ENCODE measurements at places on chromosomes 1 and 21.

GRCh38 chr1:30895944-30896660 lies 12.5 kb downstream of the SDC3 start:
- DNase-seq, result no peak

- no peak for DNase-seq
Measured at GRCh38 chr1:178706432-178706831, 18.6 kb upstream of the RALGPS2 start.

DNA sequence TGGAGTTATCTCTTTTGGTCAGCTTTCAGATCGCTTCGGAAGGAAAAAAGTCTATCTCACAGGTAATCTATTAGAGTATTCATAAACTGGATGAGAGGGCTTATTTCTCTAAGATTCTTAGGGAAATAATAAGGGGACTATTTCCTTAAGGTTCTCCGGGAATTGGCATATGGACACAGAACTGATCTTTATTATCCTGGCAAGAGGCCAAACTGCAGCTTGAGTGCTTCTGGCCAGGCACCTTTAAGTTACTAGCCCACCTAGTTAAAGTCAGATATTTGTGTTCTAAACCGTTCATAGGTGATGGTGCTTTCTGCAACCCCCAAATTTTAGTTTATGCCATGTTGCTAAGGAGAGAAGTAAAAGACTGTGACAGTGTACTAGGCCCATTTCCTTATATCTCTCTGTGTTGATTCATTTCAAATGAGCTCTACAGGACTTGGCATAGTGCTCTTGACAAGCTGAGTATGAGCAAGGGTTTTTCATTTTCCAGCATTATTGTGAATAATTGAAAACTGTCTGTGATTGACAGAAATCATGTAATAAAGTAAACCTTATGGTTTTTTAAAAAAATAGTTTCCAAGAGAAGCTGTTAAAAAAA lies 43.4 kb downstream of the SLC22A15 start:
- no peak for DNase-seq

DNA sequence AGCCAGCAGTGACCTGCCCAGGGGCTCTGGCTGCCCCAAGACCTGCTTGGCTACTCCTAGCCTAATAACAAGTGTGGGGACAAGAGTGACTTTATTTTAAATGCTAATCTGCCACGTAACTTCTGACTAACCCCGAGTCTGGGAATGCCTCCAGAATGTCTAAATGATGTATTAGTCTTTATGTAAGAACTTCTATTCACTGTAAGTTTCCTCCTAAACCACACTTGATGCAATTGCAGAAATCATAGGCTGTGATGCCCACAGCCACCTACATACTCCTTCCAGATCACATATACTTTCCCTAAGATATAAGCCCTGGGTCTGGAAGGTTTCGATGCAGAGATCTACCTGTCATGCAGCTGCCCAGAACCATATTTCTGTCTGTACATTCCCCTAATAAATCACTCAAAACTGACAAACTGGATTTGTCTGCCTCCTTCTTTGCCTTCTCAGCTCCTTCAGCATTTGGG lies 5.9 kb upstream of the VPS45 start:
- no peak for DNase-seq

- DNase-seq, result no peak
Measured at GRCh38 chr21:34077888-34078287, 4.5 kb downstream of the MRPS6 start.

DNA sequence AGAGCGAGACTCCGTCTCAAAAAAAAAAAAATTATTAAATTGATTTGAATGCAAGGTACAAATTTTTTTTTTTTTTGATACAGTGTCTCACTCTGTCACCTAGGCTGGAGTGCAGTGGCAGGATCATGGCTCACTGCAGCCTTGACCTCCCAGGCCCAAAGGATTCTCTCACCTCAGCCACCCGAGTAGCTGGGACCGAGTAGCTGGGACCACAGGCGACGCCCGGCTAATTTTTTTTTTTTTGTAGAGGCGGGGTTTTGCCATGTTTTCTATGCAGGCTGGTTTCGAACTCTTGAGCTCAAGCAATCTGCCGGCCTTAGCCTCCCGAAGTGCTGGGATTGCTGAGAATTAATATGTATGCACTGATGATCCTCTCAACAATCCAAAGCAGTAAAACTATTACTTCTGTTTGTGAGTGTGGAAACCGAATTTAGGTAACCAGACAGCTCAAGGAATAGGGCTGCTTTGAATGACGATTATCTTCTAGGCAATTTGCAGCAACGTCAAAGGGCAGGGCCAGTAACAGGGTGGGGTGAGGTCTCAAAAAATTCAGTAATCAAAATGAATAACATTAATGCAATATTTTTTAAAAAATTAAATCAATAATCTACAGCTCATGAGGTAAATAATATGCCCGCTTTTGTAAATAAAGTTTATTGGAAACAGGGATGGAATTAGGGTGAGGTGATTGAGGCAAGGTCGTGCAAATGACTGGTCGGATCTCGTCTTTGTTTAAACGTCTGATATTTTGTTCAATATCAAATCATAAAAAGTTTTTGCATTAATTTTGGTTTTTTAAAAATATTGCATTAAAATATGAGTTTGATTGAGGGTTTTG lies 1.2 kb downstream of the CLSPN start:
- DNase-seq, result no peak

DNA sequence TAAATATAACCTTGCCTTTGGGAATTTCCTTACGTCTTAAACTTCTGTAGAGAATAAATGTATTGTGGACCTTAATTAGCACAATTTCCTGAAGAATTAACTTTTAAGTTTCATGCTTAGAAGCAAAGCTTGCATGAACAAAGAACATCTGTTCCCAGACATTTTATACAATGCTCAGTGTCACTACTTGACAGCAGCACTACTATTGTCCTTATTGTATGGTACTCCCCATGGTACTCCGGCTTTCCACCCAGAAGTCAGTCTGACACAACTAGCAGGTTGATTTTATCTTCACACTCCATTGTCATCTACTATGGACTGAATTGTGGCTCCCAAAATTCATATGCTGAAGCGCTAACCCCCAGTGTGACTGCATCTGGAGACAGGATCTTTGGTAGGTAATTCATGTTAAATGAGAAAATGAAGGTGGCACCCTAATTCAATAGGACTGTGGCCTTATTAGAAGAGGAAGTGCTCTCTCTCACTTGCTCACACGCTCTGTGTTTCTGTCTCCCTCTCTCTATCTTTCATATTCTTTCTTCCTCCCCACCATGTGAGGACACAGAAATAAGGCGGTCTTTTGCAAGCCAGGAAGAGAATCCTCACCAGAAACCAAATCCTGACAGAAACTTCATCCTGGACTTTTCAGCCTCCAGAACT lies 10.7 kb upstream of the OR2B11 start:
- DNase-seq, result no peak

- no peak for DNase-seq
Measured at GRCh38 chr1:231134624-231135023, 27.2 kb upstream of the TRIM67 start.

- no peak for DNase-seq
Measured at GRCh38 chr21:46008893-46009621, 27.5 kb downstream of the COL6A1 start.

DNA sequence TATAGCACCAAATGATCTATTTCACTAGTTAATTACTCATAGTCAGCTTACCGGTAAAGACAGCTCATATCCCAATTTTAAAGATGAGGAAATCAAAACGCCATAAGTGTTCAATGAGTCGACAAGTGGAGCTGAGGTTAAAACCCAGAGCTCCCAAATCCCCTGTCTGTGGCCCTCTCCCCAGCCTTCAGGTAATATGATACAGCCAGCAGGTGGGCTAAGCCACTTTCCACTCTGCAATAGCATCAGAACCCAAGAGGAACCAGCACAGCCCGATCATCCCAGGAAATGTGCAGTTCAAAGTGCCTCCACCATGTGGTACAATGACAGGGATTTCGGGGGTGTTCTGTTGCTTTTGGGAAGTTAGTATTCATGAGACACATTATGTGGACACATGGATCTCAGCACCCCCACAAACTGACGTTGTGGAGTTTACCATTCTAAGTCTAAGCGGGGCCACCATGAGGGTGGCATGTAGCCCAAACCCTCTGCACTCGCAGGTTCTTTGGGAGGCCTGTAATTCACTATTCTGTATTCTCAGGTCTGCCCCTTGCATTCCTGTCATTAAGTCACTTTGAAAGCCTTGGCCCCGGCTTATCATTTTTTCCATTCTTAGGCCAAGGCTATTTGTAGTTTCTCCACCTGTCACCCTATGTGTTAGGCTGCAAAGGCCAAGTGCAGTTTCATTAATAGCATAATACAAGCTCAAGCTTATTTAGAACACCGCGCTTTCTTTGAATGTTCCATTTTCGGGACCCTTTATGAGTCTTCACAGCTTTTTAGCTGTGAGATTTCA lies 26.3 kb upstream of the ACTN2 start:
- no peak for DNase-seq

DNA sequence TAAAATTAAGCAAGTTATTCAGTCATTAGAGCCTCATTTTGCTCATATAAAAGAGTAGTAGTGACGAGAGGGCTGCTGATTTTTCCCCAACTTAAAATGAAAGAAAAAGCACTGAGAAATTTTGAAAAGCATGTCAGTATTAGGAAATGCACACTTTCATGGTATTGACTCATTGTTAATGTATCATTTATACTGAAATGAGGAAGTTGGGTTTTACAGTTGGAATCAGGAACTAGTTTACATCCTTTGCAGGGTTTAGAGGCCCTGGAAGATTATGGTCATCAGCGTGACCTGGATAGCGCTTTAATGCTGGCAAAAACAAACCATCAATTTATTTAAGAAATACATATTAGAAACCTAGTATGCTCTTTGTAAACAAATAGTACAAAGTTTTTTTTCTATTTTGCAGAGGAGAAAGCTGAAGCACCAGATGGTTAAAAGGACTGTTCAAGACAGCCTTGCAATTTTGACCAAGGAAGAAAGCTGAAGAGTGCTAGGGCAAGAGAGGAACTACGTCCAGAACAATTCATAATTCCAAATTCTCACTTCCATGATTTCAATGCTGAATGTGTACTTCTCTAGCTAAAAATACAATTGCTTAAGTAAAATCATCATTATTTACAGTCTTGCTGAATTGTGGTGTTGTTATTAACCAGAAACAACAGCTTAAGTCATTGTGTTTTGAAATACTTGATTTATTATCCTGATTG lies 94.8 kb upstream of the SGIP1 start:
- DNase-seq, result no peak

DNA sequence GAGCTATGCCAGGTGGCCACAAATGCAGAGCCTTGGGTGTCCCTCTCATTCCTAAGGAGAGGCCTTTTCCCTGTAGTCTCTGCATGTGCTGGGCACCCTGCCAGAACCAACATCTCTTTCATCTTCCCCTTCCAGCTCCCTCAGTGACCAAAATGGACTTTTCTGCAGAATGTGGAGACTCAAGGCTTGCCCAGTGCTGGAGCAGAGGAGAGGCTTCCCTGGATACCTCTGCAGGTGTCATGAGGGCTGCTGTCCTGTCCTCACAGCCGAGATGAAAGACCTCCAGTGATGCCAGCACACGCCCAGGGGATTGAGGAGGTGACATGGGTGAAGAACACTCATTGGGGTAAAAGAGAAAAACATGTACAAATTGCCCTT lies 347.0 kb upstream of the AJAP1 start:
- no peak for DNase-seq

DNA sequence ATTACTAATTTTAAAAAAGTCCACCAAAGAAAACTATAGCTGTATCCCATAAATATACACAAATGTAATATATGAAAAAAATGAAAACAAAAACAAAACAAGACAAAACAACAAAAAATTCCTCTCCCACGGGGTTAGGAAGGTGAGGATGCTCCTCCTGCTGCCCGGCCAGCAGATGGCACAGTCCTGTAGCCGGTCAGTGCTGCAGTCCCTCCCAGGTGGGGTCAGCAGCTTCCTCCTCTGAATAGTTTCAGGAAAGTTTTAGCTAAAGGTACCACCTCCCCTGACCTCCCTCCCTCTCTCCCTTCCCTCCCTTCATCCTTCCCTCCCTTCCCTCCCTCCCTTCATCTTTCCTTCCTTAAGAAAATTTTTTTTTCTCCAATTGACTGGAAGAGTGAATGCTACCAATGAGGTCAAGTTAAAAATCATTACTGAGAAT lies 67.8 kb upstream of the BCL10 start:
- no peak for DNase-seq

DNA sequence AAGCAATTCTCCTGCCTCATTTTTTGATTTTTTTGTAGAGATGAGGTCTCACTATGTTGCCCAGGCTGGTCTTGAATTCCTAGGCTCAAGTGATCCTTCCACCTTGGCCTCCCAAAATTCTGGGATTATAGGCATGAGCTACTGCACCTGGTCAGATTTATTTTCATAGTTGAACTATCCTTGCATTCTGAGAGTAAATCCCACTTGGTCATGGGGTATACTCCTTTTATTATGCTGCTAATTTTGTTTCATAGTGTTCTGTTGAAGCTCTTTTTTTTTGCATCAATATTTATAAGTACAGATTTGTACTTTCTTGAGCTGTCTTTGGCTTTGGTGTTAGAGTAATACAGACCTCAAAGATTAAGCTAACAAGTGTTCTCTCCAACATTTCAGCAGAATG lies 12.8 kb upstream of the CCSAP start:
- DNase-seq, result no peak

GRCh38 chr1:244118109-244118761 lies 67.2 kb downstream of the ZBTB18 start:
- no peak for DNase-seq

DNA sequence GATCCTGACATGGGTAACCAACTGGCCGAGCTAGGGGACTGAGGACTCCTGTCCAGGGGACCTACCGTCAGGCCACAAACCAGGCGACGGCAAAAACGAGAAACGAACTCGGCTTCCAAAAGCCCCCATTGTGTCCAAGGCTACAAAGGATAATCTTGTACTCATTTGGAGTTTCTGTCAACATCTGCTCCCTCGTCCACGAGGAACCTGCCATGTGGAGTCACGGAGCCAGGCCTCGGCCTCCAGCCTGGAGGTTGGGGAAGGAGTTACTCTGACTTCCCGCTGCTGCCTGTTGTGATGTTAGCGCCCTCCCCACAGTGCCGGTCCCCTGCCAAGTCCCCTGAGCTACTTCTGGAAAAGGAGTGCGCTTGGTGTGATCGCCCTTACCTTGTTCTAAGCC lies 7.3 kb downstream of the KRTAP10-1 start:
- no peak for DNase-seq

DNA sequence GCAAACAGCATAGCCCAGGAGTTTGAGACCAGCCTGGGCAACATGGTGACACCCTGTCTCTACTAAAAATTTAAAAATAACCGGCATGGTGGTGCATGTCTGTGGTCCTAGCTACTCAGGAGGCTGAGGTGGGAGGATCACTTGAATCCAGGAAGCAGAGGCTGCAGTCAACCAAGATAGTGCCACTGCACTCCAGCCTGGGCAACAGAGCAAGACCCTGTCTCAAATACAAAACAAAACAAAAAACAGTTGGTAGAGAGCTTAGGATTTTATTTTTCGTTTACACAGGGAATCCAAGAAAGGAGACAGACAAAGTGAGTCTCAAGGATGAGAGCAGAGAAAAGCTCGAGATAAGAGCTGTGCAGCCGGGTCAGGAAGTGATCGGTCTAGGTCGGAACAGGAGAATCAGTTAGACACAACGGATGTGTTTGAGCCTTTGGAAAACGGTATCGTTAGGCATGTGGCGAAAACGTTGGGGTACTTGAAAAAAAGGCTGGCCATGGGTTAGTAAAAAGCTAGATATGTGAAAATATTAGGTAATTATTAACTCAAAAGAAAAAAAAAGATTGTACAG lies 1.7 kb upstream of the MIB2 start:
- DNase-seq, result no peak
